Glomerular endothelial cell (primary cell): ENCODE measurements at places on chromosomes 3 and 15. TPM values are rescaled to one million over a fixed set of nuclear protein-coding genes. Genes with fewer than 3 reads are reported as not detected.

GRCh38 chr15:77060546-77060945 lies 10.4 kb downstream of the TSPAN3 start:
- no peak for DNase-seq

DNA sequence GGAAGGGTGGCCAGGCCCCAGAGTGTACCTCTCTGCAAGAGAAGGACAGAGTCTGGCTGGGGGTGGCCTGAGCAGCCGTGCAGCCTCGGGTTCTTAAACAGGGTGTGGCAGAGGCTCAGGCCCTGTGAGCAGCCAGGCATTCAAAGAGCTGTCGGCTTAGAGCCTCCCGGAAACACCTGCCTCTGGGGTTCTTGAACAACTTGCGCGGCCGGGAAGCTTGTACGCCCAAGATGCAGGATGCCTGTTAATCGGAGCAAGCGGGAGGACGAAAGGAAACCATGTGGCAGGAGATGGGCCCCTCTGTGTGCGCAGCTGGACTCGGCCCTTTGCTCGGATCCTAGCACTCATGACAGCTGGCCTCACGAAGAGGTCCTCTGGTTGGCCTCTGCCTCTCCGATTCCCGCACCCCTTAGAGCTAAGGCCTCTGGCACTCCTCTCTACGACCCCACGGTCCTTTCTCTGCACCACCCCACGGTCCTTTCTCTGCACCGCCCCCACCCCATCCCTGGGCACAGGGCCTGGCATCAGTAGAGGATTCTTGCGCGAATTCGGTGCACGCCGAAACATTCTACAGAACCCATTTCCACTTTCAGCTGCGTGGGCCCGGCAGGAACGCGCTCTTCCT lies 23.9 kb upstream of the TXNRD3 start:
- DNase-seq: no peak

DNA sequence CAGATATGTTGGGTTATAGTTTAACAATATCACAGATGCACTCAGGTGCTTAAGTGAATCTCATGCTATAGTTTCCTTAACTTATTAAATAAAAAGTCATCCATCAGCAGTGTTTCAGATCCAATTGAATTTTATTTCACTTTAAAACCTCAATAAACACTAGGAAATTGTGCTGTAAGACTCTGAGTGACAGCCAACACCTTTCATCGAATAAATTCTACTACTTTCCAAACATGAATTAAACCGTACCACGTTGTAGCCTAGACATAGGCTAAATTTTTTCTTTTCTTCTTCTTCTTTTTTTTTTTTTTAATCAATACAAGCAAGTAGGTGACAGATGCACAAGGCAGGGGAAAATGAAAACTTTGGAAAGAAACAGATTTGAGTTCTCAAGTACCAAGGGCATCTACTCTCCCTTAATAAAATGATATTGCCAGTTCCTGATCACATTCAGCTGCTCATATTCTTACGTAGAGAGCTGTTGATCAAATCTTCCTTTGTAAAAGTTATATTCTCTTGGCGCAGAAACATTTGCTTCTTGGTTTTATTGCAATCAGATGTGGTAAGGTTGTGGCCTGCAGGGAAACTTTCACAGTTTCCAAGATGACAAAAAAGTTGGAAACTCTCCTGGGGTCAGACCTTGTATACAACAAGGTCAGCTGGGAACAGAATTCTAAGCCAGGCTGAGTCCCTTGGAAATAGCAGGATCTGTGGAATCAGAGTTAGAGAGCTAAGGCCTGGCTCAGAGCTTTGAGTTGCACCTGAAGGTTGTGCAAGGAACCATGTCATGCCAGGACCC lies 147.7 kb downstream of the CD47 start:
- DNase-seq: no peak

DNA sequence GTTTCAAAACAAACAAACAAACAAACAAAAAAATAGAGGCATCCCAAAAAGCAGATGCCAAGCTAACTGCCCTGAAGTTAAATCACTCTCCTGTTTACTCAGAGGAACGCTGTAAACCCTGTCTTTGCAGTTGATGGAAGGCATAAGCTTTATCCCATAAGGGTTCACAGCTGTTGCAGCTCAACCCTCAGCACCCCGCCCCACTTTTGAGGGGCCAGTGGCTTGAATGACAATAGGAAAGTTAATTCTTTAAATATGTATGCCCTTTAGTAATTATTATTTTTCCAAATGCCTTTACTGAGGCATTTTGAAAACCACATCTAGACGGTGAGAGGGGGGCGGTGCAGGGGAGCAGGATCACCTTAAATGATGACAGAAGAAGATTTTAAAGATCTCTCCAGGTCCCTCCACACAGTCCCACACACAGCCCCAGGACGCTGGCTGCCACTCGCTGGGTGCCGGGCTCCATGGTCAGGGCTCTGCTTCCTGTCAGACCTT lies 272.1 kb downstream of the FAM43A start:
- DNase-seq: no peak

DNA sequence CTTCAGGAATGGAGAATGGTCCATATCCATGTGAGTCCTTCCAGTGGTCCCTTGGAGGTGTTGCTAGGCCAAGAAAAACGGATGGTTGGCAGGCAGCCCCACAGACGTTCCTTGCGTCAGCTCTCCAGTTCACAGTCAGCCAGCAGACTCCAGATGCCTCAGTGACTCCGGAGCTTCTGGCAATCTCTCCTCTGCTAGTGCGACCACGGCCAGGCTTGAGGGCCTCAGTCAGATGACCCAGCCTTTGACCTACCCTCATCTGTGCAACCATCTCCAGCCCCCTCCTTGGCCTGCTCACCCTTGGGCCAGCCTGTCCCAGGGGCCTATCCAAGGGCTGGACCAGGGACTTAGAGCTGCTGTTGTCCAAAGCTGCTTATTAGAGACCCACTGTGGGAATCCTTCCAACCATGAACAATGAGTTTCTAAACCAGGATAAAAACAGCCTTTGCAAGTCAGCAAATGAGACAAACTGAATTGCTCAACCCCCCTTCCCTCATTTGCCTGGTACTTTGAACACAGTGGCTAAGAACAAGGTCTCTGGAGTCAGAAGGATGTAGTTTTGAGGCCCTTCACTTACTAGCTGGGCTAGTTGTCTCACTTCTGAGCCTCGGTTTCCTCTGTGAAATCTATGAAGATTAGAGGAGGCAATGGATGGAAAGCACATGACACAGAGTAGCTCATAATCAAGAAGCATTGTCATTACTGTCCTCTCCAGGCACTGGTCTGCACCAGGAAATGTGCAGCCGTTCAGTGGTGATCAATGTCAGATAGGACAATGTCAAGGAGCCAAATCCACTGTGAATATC lies 44.8 kb downstream of the ANP32A start:
- no peak for DNase-seq

GRCh38 chr3:45367453-45367871 lies 20.9 kb upstream of the LARS2 start:
- no peak for DNase-seq

DNA sequence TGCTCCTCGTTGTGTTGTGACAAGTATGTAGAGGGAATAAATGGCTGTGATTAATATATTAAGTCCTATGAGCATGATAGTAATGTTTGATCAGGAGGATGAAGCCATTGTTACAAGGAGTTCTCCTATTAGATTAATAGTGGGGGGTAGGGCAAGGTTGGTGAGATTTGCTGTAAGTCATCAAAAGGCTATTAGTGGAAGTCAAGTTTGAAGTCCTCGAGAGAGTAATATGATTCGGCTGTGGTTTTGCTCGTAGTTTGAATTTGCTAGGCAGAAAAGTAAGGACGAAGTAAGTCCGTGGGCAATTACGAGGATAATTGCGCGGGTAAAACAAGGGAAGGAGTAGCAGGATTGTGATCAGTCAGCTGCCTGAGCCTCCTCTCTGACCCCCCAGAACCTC lies 26.0 kb upstream of the BUB1B start:
- no peak for DNase-seq

DNA sequence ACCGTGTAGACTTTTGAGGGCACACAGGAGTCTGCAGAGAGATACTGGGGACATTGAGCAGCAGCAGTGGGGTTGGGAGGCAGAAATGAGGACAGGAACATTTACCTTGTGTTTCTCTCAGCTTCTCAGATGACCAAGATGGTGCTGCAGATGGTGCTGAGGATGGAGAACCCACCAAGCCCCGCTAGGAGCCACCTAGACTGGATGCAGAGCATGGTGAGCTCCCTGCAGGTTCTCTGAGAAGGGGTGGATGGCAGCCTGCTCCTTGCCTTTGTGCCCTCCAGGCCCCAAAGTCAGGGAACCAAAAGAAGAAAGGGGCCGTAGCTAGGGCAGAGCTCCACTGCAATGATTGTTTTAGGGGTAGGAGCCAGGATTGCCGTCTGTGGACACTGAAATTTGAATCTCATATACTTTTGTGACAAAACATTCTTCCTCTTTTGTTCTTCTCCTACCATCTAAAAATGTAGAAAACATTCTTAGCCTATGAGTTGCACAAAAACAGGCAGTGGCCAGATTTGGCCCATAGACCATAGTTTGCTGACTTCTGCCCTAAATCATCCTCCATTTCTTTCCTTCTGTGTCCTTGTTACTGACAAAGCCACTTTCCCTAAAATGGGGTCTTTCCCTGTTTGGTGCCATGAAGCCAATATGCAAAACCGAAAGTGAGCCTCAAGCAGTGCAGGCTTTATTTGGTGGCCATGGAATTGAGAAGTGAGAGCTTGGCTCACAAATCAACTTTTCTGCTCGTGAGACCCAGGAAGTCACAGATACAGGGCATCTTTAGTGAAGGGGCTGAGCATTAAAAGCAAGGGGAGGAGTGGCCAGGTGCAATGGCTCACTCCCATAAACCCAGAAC lies 11.9 kb upstream of the MUC20 start:
- DNase-seq: no peak

GRCh38 chr3:115657168-115657567 lies 33.9 kb downstream of the GAP43 start:
- DNase-seq: no peak

GRCh38 chr15:96585484-96586386 lies 255.2 kb downstream of the NR2F2 start:
- no peak for DNase-seq

DNA sequence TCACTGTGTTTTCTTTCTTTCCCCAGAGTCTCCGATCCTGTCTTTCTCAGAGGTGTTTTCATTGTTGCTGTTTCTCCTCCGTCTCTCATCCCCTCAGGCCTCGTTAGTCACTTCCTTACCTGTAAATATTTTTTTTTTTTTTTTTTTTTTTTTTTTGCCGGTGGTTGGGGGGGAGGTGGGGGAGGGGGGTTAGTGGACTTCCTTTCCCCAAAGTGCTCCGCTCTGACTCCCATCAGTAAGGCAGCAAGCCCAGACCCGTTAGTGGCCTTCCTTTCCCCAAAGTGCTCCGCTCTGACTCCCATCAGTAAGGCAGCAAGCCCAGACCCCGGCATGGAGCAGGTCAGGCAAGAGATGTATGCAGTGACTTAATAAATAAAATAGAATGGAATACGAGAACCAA lies 97.1 kb upstream of the TNFAIP8L3 start:
- DNase-seq: no peak

DNA sequence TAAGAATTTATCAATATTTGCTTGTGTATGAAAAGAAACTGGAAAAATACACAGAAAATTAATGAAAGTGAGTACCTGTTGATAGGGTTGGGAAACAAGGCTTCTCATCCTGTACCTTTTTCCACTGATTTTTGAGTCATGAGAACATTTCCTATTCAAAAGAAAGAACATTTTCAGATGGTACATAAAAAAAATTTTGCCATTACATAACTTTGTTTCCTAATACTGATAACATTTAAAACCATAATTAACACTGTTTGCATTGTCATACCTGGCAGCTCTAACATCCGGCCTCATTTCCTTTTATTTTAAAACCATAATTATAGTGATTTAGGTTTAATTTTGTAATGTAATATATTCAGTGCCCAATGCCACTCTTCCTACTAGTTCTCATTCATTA lies 11.7 kb downstream of the NKTR start:
- no peak for DNase-seq

DNA sequence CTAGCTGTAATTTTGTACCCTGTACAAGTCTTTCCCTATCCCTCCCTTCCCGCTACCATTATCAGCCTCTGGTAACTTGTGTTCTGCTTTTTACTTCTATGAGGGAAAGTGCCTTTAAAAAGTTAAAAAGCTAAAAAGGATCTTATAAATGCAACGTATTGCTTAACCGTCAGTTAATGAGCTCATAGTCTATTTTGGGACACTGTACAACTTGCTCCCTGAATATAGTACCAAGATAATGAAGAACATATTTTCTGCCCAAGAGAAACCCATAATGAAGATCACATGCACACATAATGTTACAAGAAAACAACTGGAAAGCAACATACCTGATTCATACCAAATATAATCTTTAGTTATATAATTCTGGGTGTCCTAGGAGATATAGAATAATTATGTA lies 22.6 kb downstream of the ZIC1 start:
- DNase-seq: no peak

GRCh38 chr15:22941179-22941578 lies 39.0 kb downstream of the CYFIP1 start:
- DNase-seq: no peak

DNA sequence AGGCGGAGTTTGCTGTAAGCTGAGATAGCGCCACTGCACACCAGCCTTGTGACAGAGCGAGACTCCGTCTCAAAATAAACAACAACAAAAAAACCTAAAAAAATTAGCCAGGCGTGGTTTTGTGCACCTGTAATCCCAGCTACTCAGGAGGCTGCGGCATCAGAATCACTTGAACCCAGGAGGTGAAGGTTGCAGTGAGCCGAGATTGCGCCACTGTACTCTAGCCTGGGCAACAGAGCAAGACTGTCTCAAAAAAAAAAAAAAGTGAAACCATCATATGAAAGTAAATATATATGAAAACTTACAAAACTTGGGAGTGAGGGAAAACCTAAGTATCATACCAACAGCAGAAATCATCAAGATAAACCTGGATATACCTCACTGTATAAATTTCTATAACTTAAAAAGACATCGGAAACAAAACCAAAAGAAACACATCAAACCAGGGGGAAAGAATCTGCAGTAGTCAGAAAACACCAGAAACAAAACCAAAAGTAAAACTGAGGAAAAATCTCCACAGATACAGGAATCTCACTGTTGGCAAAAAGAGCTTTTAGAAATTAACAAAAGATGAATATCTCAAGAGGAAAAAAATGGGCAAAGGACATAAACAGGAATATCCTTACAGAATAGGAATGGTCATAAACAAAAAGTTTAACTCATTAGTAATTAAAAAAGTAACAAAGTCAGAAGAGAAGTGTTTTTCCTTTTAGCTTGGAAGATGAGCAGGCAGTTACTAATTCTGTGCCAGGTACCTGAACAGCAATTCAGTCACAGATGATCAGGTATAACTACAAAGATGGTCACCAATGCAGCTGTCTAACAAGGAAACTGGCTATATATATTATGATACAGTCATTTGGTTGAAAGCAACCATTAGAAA lies 41.3 kb downstream of the ETV5 start:
- DNase-seq: no peak

GRCh38 chr15:31151301-31152233 lies 50.0 kb upstream of the TRPM1 start:
- DNase-seq: no peak

GRCh38 chr3:121748680-121749275 lies 763 bp downstream of the GOLGB1 start:
- DNase-seq: no peak

COMMD4 gene
- total RNA-seq: 89.6 and 142 TPM in 2 replicates

PAK6 gene
- total RNA-seq: not detected in 2 replicates

NR1I2 gene
- total RNA-seq: not detected in 2 replicates

ZMYND10 gene
- total RNA-seq: 0.12 and 0.44 TPM in 2 replicates

ZNF662 gene
- total RNA-seq: 0.63 and 1.5 TPM in 2 replicates
